ENCODE measurements at places on chromosomes 3 and 15.

DNA sequence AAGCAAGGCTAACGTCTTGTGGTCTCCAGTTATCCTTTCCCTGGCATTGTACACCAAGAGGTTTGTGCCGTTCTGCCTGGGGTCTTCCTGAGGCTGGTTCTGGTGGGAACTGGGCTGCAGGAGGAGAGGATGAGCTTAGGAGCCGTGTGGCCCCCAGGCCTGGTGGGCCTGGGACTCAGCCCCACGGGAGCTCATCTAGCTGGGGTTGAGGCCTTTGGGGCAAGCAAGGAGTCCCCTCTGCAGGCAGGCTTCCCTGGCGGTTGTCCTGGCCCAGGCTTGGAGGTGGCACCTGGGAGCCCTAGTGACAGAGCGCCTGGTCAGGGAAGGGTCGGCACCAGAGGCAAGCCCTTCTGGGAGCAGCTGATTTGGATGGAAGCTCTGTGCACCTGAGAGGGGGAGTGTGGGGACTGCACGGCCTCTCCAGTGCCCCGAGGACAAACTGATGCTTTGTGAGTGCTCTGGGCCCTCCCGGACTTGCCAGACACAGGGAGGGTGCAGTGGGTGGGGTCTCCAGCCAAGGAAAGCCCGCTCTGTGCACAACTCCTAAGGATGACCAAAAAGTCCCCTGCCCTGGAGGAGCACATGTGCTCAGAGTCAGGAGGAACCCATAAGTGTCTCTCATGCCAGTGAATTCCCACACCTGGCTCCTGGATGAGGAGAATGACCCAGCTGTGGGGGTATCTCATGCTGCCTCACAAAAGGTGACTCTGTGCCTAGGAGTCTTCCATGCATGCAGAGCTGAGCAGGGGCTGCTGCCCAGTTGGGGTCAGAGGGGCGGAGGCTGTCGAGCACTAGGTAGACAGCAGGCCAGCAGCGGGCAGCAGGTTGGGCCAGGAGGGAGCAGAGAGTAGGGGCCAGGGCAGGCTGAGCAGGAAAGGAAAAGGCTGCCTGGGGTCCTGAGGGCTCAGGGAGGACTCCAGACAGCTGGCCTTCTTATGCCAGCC is 2.7 kb downstream of the PAK6 start:
- no peak for DNase-seq

DNA sequence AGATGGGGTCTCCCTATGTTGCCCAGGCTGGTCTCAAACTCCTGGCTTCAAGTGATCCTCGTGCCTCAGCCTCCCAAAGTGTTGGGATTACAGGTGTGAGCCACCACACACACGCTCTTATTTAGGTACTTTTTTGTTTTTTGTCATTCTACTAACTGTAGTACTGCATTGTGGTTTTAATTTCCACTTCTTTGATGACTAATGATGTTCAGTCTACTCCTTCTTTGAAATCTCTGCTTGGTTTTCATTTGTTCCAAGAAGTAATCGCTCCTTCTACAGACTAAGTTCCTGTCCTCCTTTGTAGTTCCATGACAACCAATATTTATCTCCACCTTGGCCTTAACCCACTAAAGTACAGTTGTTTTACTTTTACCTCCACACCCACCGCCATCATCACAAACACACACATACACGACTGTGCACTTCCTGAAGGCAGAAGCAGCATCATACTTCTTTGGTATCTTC is 529 bp upstream of the DLEC1 start:
- peak; percentile 40 for DNase-seq

DNA sequence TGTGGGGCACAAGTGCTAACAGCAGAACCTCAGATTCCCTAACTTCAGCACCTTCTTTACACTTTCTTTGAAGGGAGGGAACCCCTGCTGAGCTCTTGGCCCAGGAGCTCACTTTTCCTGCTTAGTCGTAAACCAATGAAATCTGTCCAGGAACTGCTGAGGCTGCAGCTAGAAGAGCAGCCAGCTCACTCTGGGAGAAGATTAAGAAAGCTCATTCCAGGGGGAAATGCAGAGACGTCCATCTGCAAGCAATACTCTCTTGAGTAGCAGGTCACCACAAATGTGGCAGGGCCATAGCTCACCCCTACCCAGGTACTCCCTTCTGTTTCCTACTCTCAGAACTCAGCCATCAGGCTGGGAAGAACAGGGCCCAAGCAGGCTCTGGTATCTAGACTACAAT is 103.3 kb downstream of the WDR76 start:
- no peak for DNase-seq

- DNase-seq, result no peak
Observed at GRCh38 chr3:128187495-128187894, 34.2 kb downstream of the EEFSEC start.

DNA sequence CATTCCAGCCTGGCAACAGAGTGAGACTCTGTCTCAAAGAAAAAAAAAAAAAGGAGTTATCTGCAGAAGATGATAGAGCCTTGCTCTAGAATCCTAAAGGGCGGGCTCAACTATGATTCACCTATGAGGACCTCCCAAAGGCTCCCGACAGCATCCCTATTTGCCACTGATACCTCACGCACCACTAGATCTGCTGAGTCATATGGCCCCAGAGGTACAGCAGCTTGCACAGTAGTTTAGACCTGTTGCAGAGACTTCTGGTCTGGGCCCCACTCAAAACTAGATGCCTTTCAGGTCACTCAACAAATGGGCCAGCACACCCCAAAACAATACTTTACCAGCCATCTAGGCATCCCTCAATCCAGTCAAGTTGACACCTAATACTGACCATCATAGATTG is 38.1 kb upstream of the PTX3 start:
- DNase-seq, result no peak

GRCh38 chr15:45449916-45450867 is 71.8 kb upstream of the GATM start:
- DNase-seq, result no peak

GRCh38 chr3:126439968-126440708 is 35.6 kb downstream of the ZXDC start:
- DNase-seq, result no peak

DNA sequence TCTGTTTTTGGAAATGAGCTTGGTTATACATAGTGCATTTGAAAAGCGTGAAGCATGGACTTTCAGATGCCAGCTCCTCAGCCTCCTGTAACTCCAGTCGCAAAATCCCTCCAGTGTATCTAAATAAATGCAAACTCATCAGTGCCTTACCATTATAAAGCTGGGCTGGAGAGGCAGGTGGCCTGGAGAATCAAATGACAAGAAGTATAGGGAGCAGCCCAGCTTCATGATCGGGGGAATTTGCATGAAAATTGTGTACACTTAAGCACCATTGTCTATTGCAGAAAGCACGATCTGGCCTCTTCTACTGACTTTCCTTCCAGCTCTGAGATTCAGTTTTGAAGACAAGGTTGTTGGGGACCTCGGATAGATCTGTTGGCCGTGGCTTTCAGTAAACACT is 71.7 kb downstream of the IGF1R start:
- no peak for DNase-seq

DNA sequence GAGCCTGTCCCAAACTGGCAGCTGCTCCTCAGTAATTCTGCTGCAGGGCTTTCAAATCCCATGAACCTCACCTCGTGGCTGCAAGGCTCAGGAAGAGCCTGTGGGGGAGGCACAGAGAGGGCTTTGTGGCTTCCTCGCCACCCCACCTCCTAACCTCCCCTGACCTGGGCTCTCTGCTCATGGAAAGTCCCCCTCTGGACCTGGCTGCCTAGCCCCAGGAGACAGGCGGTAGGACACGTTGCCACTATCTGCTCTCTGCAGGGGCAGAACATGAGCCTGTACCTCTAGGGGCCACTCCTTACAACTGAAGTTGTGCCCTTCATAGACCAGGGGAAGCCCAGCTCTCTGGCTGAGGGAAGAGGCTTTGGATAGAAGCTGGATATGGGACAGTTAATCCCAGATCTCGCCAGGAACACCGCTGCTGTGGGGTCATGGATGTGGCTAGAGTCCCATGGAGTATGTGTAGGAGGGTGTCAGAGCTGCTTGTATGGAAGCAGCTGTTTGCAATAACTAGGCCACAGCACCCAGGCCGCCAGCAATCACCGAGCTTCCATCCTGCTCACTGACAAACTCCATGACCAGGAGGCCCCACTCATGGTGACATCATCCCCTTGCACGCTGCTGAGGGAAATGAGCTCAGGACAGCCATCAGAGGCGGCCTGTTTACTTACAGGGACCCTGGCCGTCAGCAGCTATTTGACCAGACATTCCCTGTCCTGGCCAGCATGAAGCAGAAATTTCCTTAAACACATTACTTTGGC is 34.0 kb upstream of the CILP start:
- DNase-seq, result no peak

GRCh38 chr3:42815826-42816225 is 6.6 kb downstream of the ACKR2 start:
- no peak for DNase-seq

- no peak for DNase-seq
Observed at GRCh38 chr15:52095597-52096262, 16.8 kb downstream of the BCL2L10 start.

GRCh38 chr15:45763170-45763869 is 128.5 kb downstream of the SQOR start:
- no peak for DNase-seq

DNA sequence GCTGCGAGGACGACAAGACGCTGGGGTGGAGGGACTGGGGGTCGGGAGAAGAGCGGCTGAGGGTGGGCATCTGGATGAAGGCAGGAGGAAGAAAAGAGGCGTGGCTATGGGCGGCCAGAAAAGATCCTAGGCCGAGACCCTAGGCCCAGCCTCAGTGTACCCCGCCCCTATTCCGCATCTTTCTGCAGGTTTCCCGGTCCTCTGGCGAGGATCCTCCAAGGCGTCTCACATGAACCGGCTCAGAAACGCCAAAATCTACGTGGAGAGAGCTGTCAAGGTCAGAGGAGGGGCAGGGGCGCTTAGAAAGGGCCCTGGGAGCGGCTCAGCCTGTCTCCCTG is 340 bp downstream of the TTLL3 start:
- no peak for DNase-seq

GRCh38 chr15:79602180-79602579 is 170.0 kb downstream of the MINAR1 start:
- DNase-seq, result no peak

DNA sequence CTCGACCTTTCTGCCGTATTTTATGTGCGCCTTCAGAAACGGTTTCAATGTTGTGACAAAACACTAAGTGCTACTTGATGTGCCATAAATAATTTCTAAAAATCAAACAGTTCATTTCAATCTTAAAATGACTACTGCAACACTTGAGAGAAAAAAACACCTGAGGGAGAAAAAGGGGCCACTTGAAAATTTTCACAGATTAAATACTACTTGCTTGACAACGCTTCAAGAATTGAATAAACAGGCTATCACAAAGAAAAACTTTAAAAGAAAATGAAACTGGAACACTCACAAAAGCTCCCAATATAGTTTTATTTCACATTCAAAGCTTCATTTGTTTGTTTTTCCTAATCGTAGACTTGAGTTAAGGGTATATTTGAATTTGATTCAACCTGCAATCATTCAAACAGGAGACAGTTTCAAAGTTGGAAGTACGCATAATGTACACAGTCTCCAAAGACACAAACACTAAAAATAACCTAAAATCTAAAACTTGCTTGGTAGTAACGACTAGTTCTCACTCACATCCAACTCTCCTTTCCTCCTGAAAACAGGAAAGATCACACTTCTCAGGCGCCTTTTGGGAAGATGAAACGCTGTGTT is 380.7 kb downstream of the ERC2 start:
- DNase-seq, result no peak

DNA sequence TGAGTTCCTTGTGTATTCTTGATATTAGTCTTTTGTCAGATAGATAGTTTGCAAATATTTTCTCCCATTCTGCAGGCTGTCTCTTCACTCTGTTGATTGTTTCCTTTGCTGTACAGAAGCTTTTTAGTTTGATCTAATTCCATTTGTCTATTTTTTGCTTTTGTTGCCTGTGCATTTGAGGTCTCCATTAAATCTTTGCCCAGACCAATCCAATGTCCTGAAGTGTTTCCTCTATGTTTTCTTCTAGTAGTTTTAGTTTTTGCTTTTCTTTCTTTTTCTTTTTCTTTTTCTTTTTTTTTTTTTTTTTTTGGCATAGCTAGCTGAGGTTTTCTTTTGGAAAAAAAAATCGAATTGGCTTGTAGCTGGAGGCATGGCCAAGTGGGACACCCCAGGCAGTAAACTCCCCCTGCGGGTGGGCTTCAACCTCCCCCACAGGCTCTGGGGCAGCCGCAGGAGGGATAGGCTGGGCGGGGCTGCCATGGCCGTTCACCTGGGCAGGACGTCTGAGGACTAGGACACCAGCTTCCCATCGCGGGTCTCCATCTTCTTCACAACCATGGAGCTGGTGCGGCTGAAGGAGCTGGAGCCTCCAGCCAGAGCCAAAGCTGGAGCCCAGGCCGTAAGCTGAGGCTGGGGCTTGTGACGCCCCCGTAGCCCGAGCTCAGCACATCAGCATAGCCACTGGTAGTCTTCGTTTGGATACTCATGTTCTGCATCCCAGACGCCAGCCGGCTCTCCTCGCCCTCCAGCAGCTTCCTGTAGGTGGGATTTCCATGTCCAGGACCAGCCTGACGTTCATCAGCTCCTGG is 16.2 kb upstream of the PSTPIP1 start:
- DNase-seq, result no peak

DNA sequence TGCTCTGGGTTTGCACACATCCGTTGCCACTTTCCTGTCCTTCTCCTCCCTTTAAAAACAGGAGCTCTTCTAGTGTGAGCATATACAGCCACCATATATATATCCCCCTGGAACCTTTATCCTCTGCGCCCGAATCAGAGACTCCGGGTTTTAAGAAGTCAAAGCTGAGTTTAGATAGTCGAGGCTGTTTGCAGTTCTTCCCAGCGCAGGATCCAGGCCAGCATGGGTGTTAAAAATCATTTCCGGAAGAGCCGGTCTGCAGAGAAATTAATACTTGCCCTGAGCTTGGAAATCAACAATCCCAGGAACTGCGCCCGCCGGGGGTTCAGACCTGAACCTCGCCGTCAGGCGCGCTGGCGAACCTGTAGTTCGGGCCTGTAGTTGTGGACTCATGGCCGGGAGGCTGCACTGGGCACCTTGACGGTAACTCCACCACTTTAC is 2.3 kb downstream of the SHOX2 start:
- DNase-seq, result no peak

GRCh38 chr15:26698555-26698954 is 74.3 kb downstream of the GABRB3 start:
- no peak for DNase-seq

DNA sequence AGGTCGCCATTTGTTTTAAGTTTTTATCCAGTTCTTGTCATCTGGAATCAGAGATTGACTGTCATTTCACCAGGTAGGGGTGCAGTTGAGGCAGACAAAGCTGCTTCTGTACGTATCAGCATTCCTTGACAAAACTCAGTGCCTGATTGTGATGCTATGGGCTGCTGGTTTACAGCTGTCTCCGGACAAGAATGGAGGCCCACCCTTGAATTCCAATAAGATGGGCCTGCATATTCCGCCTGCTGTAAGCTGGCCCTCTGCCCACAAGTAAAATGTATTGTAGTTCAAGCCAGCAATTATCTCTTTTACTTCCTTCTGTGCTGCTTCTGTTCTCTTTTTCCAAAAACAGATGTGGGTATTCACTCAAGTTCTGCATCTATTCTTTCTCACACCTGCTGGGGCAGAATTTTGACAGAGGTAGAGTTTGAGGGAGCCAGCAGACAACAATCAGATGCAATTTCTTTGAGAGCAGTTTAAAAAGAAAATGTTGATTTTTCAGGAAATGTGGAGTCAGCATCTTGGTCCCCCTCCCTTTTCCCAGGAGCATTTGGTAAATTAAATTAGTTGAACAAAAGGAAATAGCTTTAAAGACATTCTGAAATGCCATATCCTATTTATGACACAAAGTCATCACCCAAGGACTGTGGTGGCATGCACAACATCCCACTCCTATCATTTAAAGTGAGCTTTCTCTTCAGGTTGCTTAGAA is 53.5 kb downstream of the IQCH start:
- DNase-seq, result no peak

Data from CD4-positive, alpha-beta T cell treated with Interleukin-17A for 4 hours (primary cell).